GM10248 (cell line): ENCODE measurements at places on chromosomes 1 and 21.

DNA sequence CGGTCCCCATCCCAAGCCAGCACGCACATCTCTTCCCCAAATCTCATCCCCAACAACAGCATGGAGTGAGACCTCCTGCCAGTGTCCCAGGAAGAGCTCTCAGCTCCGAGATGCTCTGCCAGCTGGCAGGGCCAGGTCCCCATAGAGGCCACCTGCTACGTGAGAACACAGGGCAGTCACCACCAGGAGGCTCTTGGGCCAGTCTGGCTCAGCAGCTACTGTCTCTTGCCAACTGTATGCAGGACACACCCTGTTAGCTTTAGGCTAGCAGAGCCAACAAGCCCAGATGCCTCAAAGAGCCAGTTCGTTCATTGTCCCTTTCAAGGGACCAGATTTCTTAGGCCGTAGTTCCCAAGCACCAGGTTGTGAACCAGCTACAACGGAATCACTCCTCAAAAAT is 36.9 kb downstream of the FBXO2 start:
- no peak for DNase-seq

GRCh38 chr1:108082001-108082400 is 117.0 kb upstream of the VAV3 start:
- DNase-seq: no peak

DNA sequence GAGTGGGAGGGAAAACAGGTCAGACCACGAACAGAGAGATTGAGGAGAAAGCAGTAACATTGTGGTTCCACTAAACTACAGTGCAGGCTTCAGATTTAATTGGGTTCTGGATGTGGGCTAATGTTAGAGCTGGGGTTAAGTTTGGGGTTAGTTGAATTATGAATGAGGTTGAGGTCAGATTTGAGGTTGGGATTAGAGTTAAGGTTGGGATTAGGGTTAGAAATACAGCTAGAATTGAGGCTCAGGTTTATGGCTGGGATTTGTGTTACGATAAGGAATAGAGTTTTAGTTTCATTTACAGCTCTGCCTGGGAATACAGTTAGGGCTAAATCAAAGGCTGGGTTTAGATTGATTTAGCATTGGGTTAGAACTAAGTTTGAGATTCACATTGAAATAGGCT is 1.8 kb upstream of the VSIG8 start:
- DNase-seq: no peak

DNA sequence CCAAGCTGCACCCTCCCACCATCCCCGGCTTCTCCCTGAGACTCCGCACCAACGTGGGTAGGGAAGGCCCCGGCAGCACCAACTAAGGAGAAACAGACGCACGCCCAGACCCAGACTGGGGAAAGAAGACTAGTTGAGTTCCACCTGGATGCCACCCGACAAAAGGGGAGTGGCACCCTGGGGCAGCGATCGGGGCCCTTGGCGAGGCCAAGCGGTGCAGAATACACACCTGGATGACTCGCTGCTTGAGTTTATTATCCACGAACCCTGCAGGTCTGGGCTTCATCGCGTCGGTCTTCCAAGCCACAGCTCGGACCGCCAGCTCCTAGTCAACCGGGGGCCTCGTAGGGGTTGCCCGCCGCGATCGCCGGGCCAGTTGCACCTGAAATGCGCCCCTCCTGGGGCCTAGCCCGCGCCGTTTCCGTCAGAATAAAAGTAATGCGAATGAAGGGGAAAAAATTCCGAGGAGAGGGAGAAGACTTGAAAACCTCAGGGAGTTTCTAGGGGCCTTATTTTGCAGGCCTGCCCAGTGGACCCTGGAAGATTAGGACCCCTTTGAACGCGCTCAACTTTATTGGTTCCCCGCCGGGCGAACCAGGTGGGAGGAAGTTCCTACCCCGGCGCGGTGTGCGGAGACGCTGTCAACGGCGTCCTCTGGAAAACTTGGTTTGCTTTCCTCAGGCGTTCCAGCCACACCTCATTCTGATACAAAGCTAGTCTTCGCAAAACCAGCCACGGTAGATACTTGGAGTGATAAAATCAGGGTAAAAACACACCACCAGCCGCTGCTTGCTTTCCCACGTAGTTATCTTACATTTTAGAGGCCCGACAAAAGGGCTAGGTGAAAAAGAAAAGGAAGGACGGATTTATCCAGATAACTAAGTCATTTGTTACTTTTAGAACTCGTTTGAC is at the start of gene NVL:
Gene NVL (minus strand): TSS at position 331 of the 912 bp plus-strand sequence. CDS start 45 bp downstream, at position 286.
- DNase-seq: peak; percentile 87

DNA sequence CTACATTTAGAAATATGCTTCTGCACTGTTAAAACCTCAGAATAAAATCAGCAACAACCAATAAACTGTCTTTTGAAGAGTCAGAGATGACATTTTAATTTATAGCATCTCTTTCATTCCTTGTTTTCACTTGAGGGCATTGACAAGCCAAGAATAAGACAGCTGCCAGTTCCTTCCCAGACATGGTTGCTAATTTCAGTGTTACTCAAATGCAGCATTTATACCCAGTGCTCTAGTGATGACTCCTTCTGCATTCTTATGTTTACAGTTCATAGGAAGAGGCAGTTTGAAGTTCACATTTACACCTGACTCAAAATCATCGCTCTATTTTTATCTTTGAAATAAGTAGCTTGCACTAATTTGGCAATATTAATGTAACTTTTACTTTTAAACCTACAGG is 44.9 kb downstream of the PLA2G4A start:
- no peak for DNase-seq

DNA sequence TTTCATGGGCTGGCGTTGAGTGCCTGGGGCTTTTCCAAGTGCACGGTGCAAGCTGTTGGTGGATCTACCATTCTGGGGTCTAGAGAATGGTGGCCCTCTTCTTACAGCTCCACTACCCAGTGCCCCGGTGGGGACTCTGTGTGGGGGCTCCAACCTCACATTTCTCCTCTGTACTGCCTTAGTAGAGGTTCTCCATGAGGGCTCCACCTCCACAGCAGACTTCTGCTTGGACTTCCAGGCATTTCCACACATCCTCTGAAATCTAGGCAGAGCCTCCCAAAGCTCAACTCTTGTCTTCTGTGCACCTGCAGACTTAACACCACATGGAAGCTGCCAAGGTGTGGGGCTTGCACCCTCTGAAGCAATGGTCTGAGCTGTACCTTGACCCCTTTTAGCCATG is 82.1 kb downstream of the CCDC18 start:
- DNase-seq: no peak

GRCh38 chr1:163773396-163773795 is 451.6 kb downstream of the NUF2 start:
- DNase-seq: no peak

- no peak for DNase-seq
These were observed 1.0 kb downstream of the TMEM200B start for GRCh38 chr1:29122682-29123052.

DNA sequence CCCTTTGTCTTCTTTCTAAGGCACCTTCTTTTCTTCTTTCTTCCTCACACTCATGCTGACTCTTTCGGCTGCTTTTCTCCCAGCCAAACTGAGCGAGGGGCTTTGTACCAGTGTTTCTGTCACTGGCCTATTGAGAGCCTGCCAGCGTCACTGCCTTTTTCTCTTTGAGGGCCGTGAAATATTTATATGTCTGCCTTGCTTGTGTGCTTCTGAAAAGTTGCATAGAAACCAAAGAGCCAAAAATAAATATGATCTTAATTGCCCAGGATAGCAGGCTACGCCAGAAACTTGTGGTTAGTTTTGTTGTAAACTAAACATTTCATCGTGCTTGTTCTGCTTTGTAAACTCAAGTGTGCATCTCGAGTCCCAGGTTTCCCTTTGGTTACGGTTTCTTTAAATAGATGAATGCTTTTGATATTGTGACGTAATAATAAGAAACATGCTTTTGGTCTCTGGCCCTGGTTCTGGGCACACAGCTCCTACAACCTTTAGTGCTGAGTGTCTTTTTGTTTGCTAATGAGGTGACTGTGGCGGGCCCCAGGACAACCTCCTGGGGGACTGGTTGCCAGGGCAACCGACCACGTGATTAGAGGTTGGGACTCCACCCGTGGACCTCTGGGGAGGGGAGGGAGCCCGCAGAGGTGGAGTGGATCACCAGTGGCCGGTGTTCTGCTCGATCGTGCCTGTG is 10.8 kb downstream of the SLC37A1 start:
- DNase-seq: peak; percentile 80

- DNase-seq: no peak
These were observed 46.6 kb downstream of the PCP4 start for GRCh38 chr21:39913706-39914305.

DNA sequence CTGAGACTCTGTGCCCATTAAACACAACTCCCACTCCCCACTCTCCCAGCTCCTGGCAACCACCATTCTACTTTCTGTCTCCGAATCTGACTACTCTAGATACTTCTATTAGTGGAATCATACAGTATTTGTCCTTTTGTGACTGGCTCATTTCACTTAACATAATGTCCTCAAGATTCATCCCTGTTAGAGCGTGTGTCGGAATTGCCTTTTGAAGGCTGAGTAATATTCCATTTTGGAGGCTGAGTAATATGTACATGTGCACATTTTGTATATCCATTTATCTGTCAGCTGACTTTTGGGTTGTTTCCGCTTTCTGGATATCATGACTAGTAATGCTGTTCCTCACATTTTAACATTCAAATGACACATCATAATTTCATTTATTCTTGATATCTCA is 30.3 kb downstream of the GALNT2 start:
- no peak for DNase-seq

- DNase-seq: no peak
These were observed 50.2 kb downstream of the GADD45A start for GRCh38 chr1:67735206-67735605.

DNA sequence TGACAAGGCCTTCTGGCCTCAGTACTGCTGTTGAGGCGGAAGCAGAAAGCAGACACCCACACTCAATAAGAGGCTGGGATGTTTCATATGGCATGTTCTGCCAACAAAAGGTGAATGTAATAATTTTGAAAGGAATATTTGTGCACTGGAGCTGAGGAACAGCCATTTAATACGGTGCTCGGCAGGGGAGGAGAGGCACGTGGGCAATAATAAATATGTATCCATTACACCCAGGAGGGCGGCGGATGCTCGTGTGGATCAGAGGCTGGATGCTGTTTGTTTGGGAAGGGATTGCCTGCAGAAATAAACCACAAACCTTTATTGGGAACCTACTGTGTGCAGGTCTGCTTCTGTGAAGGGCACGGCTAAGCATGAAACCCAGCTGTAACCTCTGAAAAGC is 92.0 kb downstream of the VWA5B1 start:
- DNase-seq: no peak

DNA sequence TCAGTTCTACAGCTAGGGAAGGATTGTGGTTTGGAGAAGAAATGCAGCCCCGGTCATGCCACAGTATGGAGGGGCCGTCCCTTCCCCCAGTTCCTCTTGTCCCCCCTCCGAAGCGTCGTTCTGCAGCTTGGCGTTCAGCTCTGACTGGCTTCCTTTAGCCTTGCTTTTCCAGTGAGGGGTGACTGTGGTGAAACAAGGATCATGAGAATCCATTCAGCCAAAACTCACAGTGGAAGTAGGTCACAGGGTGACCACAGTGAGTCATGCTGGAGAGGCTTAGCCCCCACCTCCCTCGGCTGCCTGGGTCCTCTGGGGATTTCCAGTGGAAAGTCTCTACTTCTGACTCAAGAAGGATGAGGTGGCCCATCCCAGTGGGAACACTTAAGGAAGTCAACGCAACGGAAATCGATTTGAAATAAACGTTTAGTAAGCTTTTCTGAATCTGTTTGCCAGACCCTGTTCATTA is 37.3 kb upstream of the COL6A2 start:
- no peak for DNase-seq

DNA sequence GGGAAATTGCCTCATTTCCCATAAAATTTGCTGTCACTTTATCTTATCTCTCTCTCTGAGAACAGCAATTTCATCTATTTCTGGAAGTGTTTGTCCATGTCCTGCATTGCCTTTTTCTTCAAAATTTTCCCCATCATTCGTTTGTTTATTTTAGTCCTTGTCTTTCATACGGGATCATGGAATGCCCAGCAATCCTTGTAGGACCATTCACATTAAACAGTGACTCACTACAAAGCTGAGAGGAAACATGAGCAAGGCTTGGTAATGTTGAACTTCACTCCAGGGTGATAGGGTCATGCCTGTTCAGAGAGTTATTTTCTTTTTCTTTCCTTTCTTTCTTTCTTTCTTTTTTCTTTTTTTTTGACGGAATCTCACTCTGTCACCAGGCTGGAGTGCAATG is 32.2 kb upstream of the HNRNPU start:
- DNase-seq: no peak

DNA sequence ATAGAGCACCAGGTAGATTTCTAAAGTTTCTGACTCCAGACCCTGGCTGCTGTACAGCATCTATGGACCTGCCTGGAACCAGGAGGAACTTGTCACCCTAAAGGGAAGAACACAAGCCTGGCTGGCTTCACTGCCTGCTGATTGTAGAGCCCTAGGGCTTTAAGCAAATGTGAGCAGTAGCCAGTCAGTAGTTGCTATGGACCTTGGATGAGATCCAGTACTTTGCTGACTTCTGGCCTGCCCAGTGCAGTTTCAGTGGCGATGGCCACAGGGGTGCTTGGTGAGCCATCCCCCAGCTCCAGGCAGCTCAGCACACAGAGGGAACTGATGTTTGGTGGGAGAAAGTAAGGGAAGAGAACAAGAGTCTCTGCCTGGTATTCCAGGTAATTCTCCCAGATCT is 68.4 kb downstream of the ATP6V1G3 start:
- DNase-seq: no peak

- no peak for DNase-seq
These were observed 21.8 kb downstream of the LRRC3 start for GRCh38 chr21:44477131-44477530.

DNA sequence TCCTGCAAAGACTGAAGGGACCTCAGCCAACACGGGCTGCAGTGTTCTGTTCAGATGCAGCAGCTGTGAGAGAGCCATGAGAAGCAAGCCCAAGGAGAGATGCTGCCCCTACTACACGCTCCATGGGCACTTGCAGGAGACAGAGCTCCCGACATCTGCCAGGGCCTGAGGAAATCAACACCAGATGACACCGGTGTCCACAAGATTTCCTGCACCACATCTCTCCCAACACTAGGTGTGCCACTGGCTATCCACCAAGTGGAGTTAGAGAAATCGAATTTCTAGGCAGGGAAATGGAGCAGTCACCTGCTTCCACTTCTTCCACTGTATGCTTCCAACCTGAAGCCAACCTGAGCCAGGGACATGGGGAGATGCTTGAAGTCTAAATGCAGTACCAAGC is 445.3 kb downstream of the RWDD3 start:
- no peak for DNase-seq

DNA sequence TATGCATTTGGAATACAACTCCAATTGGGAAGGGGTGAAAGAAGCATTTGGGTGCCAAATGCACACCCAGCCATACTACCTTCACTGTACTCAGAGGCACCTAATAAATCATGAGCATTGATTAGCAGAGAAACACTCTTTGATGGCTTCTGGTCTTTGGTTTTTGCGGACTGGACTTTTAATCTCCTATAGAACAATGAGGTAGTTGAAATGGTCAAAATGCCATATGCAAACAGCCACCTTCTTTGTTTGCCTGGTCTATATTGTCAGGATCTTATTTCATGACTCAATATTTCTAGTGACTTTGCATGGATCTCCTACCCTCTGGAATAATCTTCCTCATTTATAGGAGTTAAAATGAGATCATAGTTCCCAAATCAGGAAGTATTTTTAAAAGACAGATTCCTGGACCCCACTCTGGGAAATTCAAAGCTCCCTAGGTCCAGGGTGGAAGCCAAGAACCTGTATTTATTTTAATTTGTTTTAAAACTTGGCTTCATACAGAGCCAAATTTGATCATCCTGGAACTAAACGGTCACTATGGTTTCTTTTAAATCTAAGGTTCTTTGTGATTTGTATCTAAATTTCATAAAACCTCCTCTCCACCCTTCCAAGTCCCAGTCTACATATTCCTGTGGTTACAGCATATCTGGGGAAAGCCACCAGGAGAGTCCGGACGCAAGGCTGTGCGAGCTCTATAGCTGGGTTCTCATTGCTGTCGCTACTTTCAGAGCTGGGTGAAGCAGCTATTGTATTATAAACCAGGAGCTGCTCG is 8.7 kb downstream of the FAM3B start:
- no peak for DNase-seq
